ENCODE measurements at places on chromosomes 4 and X.

DNA sequence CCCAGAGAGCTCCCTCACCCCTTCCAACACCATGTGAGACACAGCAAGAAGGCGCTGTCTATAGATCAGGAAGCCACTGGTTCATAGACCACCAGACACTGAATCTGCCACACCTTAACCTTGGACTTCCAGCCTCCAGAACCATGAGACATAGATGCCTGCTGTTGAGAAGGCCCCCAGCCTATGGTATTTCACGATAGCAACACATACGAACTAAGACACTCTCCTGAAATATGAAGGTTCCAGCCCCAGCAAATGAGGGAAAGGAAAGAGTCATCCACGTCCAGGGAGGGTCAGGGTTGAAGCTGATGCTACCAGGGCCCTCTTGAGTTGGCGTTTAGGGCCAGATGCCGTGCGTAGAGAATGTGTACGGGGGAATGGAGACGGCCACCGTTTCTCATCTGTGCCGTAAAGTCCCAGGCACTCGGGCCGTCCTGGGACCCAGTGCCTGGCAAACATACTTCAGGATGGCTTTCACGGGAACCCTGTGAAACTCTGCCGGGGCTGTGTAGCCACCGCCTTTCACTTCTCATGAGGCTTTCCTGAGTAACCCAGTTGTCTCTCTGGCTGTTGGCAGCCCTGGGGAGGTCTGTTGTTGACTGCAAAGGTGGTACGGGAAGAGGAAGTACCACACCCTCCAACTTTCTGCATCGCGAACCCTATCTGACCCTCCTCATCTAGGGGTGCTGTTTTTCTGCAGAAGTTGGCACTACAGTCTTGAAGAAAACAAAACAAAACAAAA lies 17.7 kb upstream of the P2RY8 start:
- peak; percentile 36 for DNase-seq

DNA sequence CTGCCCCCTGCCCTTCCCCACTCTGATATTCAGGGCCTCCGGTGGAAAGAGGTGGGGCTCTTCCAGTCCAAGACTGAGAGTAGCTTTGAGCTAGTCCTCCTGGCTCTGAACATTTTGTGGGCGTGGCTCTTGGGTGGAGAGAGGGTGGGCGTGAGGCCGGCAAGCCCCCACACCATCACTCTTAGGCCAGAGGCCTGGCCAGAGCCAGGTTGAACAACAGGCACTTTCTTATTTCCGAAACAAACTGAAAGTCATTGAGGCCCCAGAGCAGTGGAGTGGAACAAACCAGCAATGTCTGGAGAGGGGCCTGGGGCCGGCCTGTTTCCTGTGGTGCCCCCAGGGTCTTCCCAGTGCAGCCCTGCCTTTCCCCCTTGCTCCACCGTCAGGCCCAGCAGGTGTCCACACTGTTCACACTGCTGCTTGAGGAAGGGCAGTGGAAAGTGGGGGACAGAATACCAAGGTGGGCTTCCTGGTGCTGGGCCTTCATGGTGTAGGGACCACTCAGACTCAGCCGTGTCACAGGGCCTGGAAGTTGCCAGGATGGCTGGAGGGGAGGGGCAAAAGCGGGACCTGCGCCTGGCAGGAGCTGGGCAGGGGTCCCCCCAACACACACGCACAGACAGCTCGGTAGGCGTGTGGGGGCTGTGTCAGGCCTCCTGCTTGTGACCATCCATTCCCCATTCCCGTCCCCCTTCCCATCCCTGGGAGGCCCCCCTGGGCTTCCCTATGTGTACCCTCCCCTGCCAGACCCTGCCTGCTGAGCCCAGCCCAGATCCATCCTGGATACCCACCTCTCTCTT lies 2.9 kb downstream of the ADRA2C start:
- DNase-seq, result peak; percentile 72

GRCh38 chrX:104432321-104432720 lies 133.7 kb upstream of the IL1RAPL2 start:
- DNase-seq, result no peak

DNA sequence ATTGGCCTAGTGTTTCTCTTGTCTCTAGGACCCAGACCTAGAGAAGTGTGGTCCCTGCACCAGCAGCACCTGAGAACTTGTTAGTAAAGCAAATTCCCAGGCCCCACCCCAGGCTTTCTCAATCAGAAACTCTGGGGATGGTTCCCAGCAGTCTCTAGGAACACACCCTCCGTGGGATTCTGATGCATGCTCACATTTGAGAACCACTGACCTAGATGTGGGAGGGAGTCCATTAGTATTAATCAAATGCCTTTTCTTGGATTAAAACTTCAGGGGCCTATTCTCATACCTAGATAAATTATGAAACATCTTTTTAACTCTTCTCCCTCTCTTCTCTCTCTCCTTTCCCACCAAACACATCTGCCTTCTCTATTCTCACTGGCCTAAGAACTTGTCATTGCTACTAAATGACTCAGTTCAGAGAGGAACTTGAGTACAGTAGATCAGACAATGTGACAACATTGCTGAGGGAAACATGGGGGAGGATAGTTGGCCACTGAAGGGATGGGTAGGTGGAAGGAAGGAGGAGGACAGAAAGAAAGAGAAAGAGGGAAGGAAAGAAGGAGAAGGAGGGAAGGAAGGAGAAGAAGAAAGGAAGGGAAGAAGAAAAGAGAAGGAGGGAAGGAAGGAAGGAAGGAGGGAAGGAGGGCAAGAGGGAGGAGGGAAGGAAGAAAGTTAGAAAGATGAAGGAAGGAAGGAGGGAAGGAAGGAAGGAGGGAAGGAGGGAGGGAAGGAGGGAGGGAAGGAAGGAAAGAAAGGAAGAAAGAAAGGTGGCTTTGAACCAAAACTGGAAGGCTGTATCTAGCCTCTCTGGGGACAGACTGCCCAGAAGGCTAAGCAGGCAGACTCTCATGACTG lies 132.7 kb upstream of the MAP3K15 start:
- no peak for DNase-seq

- DNase-seq, result peak; percentile 61
Measured at GRCh38 chrX:38627683-38628082, 66.3 kb downstream of the TSPAN7 start.

DNA sequence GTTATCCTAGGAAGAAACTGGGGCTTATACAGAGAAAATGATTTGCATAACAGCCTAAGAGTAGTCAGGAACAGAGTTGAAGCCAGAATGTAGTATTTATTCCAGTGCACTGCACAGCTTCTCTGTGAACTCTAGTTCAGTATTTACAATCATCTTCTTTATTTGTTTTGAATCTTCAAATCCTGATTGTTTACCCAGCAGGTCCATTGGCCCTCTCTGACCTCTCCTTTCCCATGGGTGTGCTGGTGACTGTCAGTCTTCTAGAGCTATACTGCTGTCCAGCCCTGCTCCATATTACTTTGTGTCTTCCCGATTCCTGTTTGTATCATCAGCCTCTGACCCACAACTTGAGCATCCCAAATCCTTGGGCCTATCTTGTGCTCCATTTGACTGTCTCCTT lies 301.9 kb upstream of the HS3ST1 start:
- no peak for DNase-seq

DNA sequence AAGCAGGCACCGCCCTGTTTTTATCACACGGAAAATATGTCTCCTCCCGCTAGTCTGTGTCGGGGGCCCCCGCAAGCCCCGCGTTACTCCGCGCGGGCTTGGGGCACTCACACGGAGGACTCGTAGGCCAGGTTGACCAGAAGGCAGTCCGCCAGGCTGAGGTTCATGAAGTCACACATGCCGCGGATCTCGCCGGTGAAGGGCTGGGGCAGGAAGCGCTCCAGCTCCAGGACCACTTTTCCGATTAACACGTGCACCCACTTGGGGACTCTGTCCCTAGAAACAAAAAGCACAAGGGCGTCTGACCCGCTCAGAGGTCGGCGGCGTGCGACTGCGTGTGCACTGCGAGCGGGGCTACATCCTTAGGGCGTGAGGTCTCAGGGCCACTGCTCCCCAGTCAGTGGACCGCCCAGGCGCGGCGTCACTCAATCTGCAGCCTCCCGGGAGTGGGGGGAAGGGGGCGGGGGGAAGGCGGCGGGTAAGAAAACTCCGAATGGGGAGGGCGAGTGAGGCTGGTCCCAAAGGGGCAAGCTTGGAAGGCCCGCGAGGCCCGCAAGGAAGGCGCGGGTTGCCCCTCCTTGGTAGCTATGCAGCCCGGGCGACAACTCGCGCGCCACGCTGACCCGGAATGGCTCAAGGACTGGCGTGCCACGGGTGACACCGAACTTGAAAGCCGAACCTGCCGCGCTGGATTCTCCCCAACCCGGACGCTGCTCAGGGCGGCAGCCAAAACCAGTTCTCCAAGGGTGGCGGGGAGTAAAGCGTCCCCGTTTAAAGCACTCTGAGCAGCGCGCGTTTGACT lies 722 bp downstream of the NAAA start:
- peak; percentile 76 for DNase-seq

GRCh38 chrX:20477219-20477618 lies 210.5 kb upstream of the RPS6KA3 start:
- DNase-seq, result no peak

- DNase-seq, result no peak
Measured at GRCh38 chr4:25890571-25891485, 23.2 kb upstream of the SMIM20 start.

DNA sequence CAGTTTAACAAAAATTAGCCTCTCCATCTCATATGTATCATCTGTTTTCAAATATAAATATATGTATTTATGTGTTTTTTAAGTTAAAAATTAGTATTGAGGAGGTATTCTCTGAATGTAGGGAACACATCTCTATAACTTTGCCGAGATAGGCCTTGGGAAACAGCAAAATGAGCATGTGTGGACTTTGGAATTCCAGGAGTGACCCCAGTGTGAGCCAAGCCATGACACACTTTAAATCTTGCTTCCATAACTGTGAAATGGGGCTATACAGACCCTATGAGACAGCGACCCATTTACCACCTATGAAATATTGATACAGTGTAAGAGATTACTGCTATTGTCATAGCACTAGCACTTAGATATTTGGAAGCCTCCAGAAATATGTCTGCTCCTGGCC lies 58.8 kb downstream of the FRMPD4 start:
- DNase-seq, result no peak

DNA sequence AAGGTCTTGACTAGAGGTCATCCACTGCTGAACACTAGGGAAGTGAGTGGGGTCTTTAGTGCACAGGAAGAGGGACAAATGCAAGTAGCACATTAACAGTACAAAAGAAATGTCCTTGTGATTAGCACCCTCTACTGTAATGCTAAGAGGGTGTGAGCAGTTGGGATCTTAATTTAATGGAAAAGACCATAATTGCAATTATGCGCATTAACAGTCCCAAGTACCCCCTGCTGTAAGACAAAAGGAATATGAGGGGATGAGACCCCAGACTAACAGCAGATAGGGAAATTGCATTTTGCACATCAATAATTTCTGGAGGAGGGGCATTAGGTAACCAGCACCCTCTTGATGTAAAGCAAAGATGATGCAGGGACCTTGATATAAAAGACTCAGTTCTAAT lies 285.0 kb downstream of the CHIC1 start:
- no peak for DNase-seq

- peak; percentile 63 for DNase-seq
Measured at GRCh38 chrX:140762061-140762460, 52.5 kb downstream of the LINC00632 start.

DNA sequence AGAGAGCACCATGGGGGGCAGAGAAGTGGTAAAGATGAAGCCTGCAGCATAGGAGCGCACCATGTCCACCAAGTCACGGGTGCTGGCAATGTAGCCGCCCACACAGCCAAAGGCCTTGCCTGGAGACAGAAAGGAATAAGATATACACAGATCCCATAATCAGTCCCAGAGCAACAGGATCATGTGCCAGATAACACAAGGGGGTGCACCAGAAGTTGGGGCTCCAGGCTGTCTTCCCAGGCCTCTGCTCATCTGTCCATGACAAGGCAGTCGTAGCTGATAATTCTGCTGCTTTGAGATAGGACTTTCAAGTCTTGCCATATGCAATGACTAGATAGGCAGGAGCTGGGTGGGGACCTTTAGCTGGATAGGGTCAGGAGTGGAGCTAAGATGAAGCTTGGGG lies 14.7 kb downstream of the APEX2 start:
- DNase-seq, result no peak

DNA sequence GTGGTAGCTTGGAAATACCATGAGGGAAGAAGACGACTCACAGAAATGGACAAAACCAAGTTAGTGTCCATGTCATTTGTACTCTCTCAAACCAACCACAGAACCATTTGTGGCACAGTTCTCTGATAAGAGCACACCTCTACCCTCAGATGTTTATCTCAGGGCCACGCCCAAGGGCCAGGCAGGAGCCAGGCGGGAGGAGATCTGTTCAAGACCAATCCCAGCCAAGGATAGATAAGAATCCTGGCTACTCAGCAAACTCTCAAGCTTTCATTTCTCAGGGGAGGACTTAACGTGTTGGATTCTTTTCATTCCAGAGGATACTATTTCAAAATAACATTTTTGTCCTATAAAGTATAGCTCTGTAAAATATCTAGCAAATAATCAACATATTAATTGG lies 95.0 kb downstream of the NYX start:
- peak; percentile 74 for DNase-seq

DNA sequence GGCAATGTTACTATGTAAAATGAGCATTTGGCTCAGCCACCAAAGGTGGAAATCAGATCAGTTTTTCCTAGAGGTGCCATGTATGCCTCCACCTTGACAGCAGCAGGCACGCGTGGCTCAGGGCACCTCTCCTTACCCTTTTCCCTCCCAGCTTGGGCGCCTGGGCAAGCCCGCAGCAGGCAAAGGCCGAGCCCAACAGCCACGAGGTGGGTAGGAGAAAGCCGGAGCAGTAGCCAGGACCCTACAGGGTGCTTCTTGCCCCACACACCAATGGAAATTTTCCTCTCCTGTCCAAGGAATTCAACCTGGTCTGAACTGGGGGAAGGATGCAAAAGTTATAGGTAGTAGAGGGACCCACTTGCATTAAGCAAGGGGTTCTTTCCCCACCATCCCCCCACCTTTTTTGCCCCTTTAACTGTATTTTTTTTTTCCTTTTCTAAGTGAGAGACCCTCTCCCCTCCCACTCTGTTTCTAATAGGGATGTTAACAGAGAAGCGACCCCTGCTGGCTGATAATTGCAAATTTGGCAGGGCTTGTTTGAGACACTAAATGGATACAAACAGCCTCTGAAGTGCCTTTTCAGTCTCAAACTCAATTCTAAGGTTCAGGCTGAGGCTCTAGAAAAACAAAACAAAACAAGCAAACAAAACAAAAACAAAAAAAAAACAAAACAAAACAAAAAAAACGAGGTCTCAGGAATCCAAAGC lies 895.1 kb downstream of the PCDH18 start:
- peak; percentile 64 for DNase-seq

DNA sequence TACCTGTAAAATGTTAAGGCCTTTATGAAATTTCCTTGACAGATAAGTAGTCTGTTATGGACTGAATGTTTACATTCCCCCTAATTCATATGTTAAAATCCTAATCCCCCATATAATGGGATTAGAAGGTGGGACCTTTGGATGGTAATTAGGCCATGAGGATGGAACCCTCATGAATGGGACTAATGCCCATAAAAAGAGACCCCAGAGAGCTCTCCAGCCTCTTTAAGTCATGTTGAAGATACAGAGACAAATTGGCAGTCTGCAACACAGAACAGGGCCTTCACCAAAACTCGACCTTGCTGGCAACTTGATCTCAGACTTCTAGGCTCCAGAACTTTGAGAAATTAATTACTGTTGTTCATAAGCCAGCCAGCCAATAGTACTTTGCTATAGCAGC lies 1344.5 kb upstream of the PCDH7 start:
- DNase-seq, result no peak
